ENCODE measurements at places on chromosomes 7 and 10.

DNA sequence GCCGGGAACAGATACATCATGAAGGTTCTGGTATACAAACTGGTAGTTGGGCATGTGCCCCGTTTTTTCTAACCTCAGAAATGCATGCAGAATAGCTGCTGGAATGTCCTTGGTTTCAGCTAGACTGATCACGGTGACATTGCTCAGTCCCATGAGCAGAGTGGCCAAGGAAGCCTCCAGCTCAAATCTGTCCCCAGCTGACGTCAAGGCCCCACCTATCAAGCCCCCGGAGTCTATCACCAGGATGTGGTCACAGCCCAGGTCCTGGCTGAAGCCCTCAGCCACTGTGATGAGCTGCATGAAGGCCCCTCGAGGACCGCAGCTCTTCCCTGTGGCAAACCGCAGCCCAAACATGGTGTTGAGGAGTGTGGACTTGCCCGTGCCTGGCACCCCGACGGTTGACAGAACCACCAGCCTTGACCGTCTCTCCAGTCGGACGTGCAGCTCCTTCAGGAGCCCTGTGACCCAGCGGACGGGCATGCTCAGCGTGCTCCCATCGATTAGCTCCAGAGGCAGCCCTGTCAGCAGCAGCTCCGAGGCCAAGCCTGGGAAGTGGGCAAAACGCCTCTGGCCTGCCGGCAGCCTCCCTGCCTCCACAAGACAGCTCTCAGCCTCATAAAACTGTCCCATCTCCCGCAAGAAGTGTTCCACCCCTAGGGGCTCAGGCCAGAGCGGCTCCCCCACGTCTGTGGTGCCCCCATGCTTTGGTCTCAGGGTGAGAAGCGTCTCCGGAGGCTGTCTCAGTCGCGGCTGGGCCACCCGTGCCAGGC, 7.8 kb upstream of the MRPS24 start:
- DNase-seq: no peak

- no peak for DNase-seq
Measured at GRCh38 chr7:142133731-142134148, 22.2 kb downstream of the MGAM2 start.

DNA sequence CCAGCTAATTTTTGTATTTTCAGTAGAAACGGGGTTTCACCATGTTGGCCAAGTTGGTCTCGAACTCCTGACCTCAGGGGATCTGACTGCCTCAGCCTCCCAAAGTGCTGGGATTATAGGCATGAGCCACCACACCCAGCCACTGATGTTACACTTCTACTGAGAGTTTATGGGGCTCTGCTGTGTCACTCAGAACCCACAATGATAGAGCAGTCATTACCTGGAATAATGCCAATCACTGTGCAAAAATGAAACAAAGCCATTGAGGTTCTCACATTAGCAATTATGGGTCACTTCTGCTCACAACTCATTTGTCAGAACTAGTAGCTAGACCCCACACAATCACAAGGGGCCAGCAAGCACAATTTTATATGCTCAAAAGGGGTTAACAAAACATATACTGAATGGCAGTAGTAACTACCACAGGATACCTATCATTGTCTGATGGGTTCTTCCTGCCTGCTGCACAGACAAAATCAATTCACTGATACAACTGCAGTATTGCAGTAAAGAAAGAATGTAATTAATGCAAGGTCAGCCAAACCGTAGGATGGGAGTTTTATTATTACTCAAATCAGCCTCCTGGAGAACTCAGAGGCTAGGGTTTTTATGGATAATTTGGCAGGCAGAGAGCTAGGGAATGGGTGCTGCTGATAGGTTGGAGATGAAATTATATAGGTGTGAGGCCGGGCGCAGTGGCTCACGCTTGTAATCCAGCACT, 72.1 kb upstream of the TRIM24 start:
- no peak for DNase-seq

DNA sequence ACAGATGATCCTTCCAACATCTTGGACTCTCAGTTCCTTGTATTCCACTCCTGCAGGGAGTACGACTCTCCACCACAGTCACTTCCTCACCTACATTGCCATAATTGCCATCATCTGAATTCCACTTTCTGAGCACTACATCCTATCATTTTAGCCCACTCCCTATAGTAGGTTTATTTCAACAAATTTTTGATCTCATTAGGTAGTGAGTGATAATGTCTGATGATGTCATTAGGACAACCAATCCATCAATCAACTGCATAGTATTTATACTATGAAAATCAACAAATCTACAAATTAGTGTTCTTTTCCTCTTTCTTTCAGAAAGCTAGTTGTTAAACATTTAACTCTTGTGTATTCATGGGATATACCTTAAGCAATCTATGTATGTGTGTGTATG, 13.7 kb upstream of the TRA2A start:
- DNase-seq: no peak

GRCh38 chr10:1114719-1115606, 58.8 kb downstream of the WDR37 start:
- no peak for DNase-seq

- DNase-seq: no peak
Measured at GRCh38 chr10:13637894-13638293, 51.1 kb downstream of the PRPF18 start.

- DNase-seq: peak; percentile 76
Measured at GRCh38 chr10:93198401-93199131, 124.9 kb downstream of the CYP26A1 start.

DNA sequence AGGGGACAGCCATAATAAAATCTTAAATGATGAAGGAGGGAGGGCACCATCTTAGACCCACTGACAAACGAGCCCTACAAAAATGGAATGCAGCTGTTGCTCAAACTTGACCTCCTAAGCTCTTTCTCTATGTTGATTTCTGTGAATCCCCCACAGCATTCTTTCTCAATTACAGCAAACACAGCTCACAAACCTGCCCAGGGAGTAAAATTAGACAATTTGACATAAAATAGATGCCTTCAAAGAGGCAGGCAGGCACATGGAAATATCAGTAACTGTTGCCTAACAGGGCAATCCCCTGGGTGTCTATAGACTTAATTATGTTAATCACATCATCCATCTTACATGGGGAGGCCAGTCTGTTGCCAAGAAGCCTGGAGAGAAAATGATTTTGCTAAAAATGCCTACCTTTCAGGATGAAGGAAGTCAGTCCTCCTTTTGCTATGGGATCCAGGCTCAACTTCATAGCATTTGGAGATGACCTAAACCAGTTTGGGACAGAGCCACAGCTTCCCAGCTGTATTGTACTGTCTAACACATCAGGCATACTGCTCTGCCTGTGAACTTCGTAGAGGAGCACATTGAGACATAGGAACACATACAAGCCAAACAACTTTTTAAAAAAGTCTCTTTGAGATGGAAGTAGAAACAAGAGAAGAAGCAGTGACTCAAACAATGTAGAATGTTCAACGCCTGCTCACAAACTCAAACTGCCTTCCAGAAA, 1177.4 kb downstream of the SORCS1 start:
- DNase-seq: no peak

Data from retinal pigment epithelial cell (primary cell).